MCF 10A (cell line): ENCODE measurements at places on chromosomes 16 and 17. TPM values are rescaled to one million over a fixed set of nuclear protein-coding genes. Genes with fewer than 3 reads are reported as not detected.

GRCh38 chr16:23016368-23016767, 132.9 kb downstream of the USP31 start:
- H3K27ac ChIP-seq: no peak overlapping the region
- H3K4me1 ChIP-seq: no peaks in the 10 kb centered on the region
- peaks cover 42% of the 10 kb centered on the region for H3K27me3 ChIP-seq
- DNase-seq: no peak
- H3K4me3 ChIP-seq: no peak overlapping the region
- H3K36me3 ChIP-seq: no peaks in the 10 kb centered on the region

DNA sequence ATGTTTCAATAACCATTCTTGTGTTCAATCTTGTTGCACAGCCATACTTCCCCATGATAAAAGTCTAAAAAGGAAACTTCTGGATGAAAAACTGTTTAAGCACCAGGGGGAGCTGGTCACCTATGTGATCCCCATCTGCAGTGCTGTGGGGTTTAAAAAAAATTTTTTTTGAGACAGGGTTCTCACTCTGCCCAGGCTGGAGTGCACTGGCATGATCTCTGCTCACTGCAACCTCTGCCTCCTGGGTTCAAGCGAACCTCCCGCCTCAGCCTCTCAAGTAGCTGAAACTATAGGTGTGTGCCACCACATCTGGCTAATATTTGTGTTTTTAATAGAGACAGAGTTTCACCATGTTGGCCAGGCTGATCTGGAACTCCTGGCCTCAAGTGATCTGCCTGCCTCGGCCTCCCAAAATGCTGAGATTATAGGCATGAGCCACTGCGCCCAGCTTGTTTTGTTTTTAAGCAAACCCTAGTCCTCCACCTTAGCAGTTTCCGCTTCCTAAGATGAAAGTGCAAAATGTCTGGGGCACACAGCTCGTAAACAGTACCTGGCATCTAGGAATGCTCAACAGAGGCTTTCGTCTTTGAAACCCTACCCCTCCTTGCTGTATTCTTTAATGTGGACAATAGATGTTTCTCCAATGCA, 25.4 kb downstream of the DNAJA2 start:
- peak; percentile 57 for DNase-seq
- H3K27ac ChIP-seq: no peak overlapping the region
- H3K4me3 ChIP-seq: no peak overlapping the region
- no peaks in the 10 kb centered on the region for H3K27me3 ChIP-seq
- H3K4me1 ChIP-seq: no peaks in the 10 kb centered on the region

GRCh38 chr17:55717898-55718735, 4.5 kb downstream of the TMEM100 start:
- peaks cover 10% of the 10 kb centered on the region for H3K36me3 ChIP-seq
- H3K4me1 ChIP-seq: peaks cover 10% of the 10 kb centered on the region
- peak; percentile 80 for DNase-seq
- H3K27ac ChIP-seq: no peak overlapping the region
- H3K4me3 ChIP-seq: no peak overlapping the region
- H3K27me3 ChIP-seq: no peaks in the 10 kb centered on the region

- H3K36me3 ChIP-seq: peaks cover 12% of the 10 kb centered on the region
- no peak overlapping the region for H3K4me3 ChIP-seq
- H3K27me3 ChIP-seq: no peaks in the 10 kb centered on the region
Observed at GRCh38 chr16:89407282-89407924, 83.0 kb downstream of the ANKRD11 start.

DNA sequence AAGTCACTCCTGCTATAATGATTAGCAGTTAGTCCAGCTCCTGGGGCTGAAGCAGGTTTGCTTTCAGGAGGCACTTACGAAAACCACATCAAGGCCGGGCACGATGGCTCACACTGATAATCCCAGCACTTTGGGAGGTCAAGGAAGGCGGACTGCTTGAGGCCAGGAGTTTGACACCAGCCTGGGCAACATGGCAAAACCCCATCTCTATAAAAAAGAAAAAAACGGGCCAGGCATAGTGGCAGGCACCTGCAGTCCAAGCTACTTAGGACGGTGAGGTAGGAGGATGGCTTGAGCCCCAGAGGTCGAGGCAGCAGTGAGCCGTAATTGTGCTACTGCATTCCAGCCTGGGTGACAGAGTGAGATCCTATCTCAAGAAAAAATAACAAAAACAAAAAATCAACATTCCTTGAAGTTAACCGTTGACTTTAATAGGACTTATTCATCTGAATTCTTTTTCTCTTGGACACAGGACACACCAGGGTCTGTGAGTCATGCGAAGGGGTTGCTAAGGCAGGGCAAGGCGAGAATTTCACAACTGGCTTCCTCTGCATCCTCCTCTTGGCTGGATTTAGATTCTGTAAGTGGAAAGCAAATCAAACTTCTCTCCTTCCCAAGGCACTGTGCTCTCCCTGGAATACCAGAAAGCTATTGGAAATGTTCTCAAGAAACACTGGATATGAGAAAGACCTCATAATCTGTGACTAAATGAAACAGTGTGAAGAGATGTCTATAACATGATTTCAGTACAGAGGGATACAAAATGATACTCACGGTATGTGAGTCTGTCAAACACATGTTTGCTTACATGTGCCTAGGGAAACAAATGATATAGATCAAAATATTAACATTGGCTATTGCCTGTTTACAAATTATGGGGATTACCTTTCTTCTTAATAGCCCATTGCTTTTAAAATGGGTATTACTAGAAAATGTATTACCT, 99.5 kb downstream of the SYCE1L start:
- no peaks in the 10 kb centered on the region for H3K27me3 ChIP-seq
- H3K4me1 ChIP-seq: peaks cover 18% of the 10 kb centered on the region
- DNase-seq: peak; percentile 93
- H3K36me3 ChIP-seq: no peaks in the 10 kb centered on the region
- peak overlapping the region; percentile 90 for H3K27ac ChIP-seq

GRCh38 chr16:11734025-11734652, 8.5 kb downstream of the TXNDC11 start:
- peaks cover 7% of the 10 kb centered on the region for H3K4me1 ChIP-seq
- peaks cover 85% of the 10 kb centered on the region for H3K36me3 ChIP-seq
- no peak overlapping the region for H3K27ac ChIP-seq
- no peak for DNase-seq

DNA sequence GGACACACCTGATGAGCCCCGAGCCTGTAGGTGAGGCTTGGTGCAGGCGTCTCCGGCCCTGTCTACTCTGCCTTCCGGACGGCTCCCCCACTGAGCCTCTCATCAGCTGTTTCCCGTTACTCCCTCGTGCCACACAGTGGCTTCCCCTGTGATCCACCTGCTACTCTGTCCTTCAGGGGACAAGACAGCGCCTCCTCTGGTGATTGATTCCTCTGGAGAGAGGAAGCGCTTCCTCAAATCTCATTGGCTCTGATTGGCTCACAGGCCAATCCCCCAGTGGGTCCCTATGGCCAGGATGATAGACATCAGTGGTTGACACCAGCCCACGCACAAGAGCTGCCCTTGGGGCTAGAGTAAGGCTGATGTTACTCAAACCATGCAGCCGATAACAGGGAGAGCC, 24.0 kb downstream of the RNF213 start:
- H3K4me1 ChIP-seq: peaks cover 7% of the 10 kb centered on the region
- no peak overlapping the region for H3K27ac ChIP-seq
- no peak for DNase-seq
- no peaks in the 10 kb centered on the region for H3K27me3 ChIP-seq
- peaks cover 57% of the 10 kb centered on the region for H3K36me3 ChIP-seq

DNA sequence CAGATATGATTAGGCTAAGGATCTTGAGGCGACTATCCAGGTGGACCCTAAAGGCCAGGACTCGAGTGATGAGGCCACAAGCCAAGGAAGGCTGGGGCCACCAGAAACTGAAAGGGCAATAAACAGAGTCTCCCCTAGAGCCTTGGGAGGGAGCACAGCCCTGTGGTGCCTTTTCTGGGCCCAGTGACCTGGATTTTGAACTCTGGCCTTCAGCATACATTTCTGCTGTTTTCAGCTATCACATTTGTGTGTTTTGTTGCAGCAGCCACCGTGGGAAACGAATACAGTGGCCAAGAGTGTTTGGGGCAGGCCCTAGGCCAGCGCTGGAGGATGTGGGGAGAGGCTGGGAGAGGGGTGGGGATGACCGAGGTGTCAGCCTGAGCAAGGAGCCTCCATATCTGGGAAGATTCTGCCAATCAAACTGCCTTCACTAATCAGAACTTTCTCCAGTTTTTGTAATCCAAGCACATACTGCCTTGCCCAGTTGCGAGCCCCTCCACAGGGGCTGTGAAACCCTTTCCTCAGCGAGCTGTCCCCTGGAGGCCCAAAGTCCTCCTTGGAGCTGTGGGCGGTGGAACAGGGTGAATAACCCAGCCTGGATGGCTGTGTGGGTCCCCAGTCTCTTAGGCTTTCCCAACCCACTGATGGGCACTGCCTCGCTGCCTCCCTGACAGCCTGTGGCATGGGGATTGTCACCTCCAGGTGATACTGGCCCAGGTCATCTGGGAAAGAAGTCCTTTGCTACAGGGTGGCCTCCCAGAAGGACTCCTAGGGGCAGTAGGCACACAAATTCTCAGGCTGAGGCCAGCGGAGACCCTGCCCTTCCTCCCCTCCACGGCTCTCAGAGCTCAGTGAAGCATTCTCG, 16.8 kb downstream of the B9D1 start:
- H3K4me1 ChIP-seq: peaks cover 19% of the 10 kb centered on the region
- H3K36me3 ChIP-seq: peaks cover 12% of the 10 kb centered on the region
- no peak overlapping the region for H3K27ac ChIP-seq
- no peak for DNase-seq
- H3K27me3 ChIP-seq: no peaks in the 10 kb centered on the region

- no peaks in the 10 kb centered on the region for H3K27me3 ChIP-seq
- peaks cover 18% of the 10 kb centered on the region for H3K36me3 ChIP-seq
- peaks cover 8% of the 10 kb centered on the region for H3K4me1 ChIP-seq
- H3K4me3 ChIP-seq: peak overlapping the region; percentile 96
- no peak for DNase-seq
- H3K27ac ChIP-seq: no peak overlapping the region
Observed at GRCh38 chr17:2338315-2338657, 985 bp downstream of the SGSM2 start.

DNA sequence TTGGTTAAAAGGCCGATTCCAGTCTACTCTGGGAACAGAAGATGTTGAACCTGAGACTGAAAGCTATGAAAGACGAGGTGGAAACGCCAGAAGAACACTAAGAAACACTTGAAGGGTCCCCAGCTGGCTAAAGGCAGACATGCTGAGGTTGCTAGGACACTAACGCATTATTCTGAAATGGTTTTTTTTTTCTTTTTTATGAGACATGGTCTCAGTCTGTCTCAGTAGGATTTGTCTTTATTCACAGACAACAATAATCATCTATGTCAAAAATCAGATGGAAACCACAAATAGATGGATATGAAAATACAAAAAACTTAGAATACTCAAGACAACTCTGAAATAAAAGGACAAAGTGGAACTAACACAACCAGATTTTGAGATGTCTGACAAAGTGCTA, 35.0 kb upstream of the RASD1 start:
- H3K4me3 ChIP-seq: no peak overlapping the region
- no peaks in the 10 kb centered on the region for H3K4me1 ChIP-seq
- H3K27ac ChIP-seq: no peak overlapping the region
- DNase-seq: no peak
- no peaks in the 10 kb centered on the region for H3K27me3 ChIP-seq

C17orf100 gene
- total RNA-seq: 1.4 and 1.7 TPM in 2 replicates

SDK2 gene
- total RNA-seq: not detected in 2 replicates

PRSS22 gene
- total RNA-seq: not detected in 2 replicates

C17orf75 gene
- total RNA-seq: 11.5 and 18.1 TPM in 2 replicates

LGALS9 gene
- 0.44 and 0.54 TPM in 2 replicates for total RNA-seq

OR3A2 gene
- total RNA-seq: not detected in 2 replicates
